ENCODE measurements at places on chromosomes 7 and 10.

DNA sequence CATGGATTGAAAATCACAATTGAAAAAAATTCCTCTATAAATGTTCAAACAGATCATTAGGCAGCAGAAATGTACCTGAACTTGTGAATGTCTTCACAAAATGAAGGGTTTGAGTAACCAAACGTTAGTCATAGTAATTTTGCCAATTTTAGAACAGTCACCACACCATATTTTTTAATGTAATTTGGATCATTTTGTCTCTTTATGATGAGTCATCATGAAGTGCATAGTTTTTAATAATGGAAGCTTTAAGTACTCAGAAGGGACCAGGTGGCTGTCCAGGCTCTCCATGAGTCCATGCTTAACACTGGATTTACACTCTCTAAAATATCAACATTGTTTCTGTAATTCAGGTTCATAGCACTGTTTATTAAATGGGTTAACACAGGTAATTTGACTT, 219.2 kb downstream of the ETV1 start:
- DNase-seq = no peak

- DNase-seq = no peak
Measured at GRCh38 chr7:124686543-124687171, 78.9 kb downstream of the GPR37 start.

DNA sequence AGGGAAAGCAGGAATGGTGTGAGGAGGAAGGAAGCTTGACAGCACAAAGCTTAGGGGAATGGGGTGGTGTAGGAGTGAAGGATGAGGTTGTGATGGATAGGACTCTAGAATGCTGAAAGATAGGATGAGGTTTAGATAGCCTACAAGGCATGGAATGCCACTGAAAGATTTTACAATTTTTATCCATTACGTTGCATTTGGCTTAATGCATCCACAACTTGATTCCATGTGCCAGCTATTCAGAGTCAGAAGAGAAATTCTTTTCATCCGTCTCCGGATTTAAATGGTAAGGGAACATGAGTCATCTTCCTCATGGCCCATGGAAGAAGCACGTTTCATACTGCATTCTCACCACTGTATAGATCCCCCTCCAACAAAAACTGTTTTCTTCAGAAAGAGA, 212.4 kb upstream of the BMPER start:
- no peak for DNase-seq

GRCh38 chr7:78326876-78327275, 528.3 kb downstream of the PHTF2 start:
- DNase-seq = no peak

DNA sequence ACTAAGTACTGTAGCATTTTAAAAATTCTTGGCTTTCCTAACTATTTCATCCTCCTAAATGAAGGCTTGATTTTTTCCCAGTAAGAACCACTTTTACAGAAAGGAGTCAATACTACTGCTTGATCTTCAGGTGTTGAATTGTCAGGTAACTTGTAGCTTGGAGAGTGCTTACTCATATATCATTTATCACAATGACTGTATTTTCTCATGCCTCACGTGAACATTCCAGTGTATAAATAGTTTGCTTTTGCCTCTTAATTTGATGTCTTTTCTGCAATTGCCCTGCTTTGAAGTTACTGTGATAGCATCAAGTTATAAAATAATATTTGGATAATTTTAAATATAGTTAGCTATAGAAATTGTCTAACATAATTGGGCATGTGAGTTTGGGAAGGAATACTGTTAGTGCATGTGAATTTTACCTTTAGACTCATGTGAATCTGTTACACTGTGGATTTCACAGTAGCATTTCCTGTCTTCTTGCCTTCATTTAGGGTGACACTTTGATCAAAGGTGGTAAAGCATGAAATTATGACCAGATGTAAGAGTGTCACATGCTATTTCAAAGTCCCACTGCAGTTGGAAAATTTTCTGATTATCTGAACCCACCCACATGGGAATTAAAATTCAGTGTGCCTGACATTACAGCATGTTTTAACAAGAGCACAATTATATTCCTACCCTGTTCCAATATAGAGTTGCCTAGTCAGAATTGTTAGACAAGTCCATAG, 962.8 kb downstream of the DNAJB9 start:
- DNase-seq = no peak

DNA sequence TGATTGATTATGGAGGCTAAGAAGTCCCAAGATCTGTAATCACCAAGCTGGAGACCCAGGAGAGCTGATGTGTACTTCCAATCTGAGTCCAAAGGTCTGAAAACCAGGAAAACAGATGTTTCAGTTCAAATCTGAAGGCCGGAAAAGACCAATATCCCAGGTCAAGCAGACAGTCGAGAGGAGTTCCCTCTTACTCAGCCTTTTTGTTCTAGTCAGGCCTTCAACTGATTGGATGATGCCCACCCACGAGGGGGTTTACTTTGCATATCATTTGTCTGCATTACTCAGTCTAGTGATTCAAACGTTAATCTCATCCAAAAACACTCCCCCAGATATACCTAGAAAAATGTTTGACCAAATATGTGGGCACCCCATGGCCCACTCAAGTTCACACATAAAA, 7.4 kb upstream of the ARID5B start:
- DNase-seq = no peak

DNA sequence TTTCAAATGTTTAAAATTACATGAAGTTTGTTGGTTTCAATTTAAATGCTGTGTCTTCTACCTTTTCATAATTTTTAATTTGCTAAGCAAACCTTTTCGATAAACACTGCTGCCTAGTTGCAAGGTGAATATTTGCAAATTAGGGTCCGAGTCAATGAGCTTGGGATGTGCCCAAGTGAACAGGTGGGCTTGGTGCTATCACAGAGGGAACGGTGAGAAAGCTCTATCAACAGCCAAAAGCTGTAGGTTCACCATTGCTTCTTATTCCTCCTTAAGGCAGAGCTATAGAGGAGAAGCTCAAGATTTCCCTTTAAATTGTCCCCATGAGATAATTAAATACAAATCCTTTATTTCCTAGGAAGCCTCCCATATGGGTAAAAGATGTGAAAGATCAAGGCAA, 245.3 kb upstream of the CELF2 start:
- no peak for DNase-seq

GRCh38 chr10:70742537-70743429, 42.4 kb downstream of the TBATA start:
- no peak for DNase-seq

GRCh38 chr7:509426-510130, 10.1 kb downstream of the PDGFA start:
- peak; percentile 33 for DNase-seq

GRCh38 chr7:76315364-76315763, 12.9 kb downstream of the HSPB1 start:
- no peak for DNase-seq

GRCh38 chr10:32318476-32318896, 28.5 kb downstream of the EPC1 start:
- DNase-seq = no peak

DNA sequence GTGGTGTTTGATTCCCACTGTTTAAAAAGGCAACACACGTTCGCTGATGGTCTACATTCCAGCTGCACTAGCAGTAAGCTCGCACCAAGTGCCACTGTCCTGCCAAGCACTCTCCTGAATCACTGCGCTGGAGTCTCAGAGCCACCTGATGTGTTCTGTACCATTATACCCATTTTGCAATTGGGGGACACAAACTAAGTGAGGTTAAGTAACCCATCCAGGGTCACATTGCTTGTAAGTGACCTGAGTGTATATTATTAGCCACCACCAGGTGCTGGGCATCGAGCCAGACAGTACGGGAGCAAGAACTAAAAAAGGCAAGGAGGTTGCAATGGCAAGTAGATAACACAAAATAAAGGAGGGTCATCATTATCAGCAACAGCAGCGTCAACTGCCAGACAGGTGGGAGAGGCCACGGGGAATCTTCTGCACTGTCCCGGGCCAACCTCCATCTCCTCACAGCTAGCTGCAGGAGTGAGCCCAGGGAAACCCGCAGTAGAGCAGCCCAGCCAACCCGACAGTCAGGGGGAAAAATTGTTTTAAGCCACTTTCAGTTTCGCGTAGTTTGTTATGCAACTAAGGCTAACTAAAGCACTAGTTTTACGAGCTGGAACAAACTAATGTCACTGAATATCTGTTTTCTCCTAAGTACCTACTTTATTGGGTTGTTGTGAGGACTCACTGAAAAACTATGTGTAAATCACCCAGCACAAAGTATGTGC, 712 bp upstream of the CPVL start:
- DNase-seq = no peak

GRCh38 chr10:117362313-117362712, 12.9 kb downstream of the PDZD8 start:
- DNase-seq = no peak

- DNase-seq = no peak
Measured at GRCh38 chr10:101903827-101904550, 60.4 kb upstream of the KCNIP2 start.

GRCh38 chr7:118094044-118094443, 89.9 kb upstream of the LSM8 start:
- no peak for DNase-seq

DNA sequence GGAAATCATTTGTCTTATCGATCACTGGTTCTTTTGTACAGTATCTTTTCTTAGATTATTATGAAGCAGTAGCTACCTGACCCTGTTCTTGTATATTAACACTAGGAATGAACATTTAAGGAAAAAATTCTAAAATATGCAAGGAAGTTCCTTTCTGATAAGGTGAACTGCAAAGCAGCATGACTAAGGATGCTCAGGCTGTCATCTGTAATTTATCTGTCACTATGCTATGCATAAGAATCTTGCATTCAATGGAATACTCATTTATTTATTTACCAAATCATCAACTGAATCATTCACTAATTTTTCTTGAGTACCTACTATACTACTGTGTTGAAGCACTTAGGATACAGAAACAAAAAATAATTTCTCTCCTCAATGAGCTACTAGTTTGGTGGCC, 5.8 kb downstream of the GSDME start:
- DNase-seq = no peak

GRCh38 chr10:60434418-60435046, 44.9 kb upstream of the ANK3 start:
- peak; percentile 76 for DNase-seq

GRCh38 chr10:89909752-89910151, 208.4 kb downstream of the KIF20B start:
- DNase-seq = no peak

DNA sequence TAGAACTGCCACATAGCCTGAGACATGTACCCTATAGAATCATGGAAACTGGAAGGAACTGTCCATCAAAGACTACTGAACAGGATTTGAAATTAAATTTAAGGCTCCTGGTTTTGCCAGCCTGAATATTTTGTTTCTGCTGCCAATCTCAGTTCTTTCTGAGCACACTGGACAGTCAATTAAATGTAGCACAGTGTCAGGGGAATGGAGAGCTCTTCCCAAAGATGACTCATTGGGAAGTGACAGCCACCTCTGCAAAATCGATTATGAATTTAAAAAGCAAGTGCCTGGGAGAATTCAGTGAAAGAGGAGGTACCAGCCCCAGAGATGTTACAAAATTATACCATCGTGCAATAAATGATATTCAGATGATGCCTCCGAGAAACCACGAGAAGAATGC, 47.8 kb downstream of the CPXM2 start:
- DNase-seq = no peak

- DNase-seq = no peak
Measured at GRCh38 chr10:132554991-132555647, 17.5 kb downstream of the INPP5A start.

DNA sequence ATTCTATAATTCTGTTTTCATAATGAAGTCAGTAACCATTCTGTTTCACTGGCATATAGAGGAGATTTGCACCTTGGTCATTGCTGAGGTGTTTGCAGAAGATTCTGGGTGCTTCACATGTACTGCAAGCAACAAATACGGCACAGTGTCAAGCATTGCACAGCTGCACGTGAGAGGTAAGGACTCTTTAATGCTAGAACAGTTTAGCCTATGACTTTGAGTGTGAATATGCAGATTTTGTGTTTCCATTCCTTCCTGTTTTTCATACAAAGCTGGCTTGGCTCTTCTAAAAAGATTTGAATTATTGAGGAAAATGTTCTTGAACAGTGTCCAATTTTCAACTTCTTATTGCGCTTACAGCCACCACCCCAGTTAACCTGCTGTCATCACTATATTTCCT, 56.4 kb downstream of the MYPN start:
- DNase-seq = no peak

GRCh38 chr10:80372675-80373074, 16.1 kb downstream of the DYDC2 start:
- DNase-seq = no peak

DNA sequence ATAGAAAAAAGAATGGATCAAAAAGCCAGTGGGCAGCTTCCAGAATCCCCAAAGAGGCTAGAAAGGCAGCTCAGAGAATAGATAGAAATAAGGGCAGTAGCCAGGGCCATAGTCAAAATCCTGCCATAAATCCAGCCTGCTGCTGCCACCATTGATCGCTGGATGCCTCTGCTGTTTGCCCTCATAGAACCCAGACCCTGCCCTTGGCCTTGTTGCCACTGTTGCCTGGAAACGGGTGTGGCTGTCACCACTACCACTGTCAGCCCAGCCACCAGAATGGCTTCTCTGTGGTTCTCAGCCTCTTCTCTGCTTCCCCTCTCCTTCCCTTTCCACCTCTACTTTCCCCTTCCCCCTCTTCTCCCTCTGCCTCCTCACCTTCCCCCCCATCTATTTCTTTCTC, 57.8 kb downstream of the HHEX start:
- no peak for DNase-seq

- DNase-seq = no peak
Measured at GRCh38 chr10:92264249-92264648, 26.6 kb downstream of the CPEB3 start.

GRCh38 chr10:95405655-95406054, 114.9 kb upstream of the PDLIM1 start:
- no peak for DNase-seq

GRCh38 chr7:8908889-8909288, 475.5 kb downstream of the NXPH1 start:
- no peak for DNase-seq

DNA sequence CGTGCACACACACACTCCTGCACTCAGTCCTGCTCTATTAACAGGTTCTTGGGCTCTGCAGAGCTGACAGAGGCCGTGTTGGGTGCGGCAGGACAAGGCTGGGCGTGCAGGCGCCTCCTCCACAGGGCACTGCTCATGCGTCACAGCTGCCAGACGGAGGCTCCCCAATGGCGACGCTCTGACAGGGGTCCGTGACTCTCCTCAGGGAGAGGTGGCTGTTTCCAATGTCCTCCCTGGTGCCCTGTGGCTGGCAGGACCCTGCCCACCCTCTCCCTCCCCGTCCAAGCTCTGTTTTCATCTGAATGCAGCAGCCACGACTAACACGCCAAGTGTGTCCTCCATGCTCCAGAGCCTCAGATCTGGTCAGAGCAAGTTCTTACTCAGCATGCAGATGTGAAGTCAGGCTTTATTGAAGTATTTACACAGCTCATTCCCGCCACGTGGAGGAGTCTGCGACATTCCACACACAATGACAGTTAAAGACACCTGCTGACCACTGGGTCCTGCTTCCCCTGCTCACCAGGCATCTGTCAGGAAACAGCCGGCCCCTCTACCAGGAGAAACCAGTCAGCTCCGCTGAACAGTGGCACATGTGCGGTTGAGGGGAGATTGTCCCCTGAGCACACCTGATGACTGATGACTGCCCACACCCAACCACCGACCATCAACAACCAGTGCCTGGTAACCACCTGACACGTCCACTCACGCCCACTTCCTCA, 116.7 kb downstream of the VIPR2 start:
- no peak for DNase-seq

Data from Caco-2 (cell line).